Stimulated activated CD8-positive, alpha-beta memory T cell treated with anti-CD3 and anti-CD28 coated beads, Interleukin-4, amount 100 ng/mL, for 1 hour (primary cell): ENCODE measurements at places on chromosomes 1 and 21.

DNA sequence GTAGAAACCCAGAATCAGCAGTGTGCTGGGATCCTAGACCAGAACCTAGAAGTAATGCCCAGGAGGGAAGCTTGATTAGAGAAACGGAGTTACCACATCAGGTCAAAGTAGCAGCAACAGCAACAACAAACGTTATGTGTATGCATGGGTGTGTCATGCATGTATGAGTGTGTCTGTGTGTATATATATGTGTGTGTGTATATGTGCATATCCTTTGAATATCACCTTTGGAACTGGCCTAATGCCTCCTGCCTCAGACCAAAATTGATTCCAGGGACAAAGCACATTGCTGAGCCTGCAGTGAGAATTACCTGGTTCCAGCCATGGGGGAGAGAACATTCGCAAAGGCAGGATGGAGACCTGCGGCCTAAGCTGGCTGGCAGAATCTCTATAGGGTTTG is 55.9 kb downstream of the MAP10 start:
- no peak for DNase-seq

DNA sequence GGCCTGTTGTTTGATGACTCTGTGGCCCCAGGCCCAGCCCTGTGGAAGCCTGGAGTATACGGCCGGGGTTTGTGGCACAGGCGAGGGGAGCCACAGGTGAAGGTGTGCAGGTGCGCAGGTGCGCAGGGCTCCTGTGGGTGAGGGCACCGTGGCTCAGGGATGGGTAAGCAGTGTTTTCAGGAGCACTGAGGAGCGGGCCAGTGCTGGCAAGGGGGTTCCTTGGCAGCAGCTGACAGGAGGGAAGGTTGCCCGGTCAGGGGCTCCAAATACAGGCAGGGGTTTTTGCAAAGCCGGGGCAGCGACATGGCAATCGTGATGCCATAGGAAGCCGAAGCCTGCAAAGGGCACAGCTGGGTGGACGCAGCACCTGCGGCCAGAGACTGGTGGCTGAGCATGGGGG is 20.7 kb downstream of the AGPAT3 start:
- no peak for DNase-seq

DNA sequence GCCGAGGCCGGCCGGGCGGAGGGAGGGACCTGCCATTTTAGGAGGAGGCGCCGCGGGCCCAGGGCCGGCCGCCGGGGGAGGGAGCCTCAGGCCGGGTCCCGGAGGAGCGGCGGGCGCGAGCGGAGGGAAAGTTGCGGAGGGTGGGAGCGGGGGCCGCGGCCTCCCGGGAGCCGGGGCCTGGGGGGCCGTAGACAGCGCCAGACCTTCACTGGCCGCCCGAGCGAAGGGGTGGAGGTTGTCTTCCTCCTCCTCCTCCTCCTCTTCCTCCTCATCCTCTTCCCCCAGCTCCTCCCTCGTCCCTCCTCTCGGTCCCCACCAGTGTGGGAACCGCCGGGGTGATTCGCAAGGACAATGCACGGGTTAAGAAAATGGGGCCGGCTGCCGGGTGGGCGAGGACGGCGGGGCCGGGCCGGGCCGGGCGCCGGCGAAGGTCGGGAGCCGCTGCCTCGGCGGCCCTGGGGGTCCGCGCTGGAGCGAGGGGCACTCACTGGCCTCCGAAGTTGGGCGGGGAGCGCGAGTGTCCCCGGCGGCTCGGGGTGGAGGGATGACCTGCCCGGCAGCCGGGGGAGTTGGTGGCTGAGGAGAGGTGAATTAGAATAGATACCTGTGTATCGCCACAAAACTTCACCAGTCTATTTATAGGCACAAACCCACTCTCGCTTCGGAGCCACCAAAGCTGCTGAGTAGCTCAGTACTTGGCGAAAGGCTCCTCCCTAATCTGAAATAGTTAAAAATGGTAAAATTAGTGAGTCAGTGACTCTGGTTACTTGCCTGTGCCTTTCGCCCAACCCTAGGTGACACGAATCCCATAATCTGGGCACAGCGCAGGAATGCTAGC is 1.3 kb downstream of the DYRK1A start:
- DNase-seq: no peak

DNA sequence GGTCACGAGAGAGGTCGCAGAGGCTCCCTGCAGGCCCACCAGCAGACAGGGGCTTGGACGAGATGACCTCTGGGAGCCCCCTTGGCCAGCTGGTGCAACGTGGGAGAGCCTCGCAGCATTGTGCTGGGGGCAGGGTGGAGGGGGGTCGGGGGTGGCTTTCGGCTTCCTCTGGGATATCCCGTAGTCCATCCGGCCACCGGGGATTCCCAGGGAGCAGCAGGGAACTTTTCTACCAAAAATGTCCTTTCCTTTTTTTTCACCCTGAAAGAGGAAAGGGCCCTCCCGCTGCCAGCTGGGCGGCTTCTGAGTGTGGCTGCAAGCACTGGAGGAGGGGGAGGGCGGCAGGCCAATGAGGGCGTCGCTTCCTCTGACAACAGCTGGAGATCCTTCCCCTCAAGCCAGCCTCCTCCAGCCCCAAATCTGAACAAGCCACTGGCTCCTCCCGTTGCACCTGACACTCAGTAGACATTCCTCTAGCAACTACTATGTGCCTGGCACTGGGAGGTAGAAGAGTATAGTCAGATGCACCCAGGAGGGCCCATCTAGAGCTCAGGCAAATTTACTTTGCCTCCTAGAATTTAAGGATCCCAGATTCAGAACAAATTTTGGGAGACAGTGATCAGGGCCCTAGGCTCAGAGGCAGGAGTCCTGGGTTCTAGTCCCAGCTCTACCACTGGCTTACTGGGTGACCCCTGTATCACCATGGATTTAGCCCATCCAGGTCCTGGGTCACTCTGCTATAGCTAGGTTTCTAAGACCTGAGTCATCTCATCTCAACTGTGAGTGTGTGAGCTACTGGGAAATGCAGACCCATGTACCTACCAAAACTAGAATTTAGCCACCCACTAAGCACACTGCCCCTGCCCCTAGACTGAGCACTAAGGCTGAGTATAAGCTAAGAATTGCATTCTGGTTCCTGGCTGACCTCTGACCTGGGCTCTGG is 2.7 kb downstream of the MOB3C start:
- no peak for DNase-seq

GRCh38 chr1:58156124-58156468 is 390.4 kb downstream of the OMA1 start:
- no peak for DNase-seq

DNA sequence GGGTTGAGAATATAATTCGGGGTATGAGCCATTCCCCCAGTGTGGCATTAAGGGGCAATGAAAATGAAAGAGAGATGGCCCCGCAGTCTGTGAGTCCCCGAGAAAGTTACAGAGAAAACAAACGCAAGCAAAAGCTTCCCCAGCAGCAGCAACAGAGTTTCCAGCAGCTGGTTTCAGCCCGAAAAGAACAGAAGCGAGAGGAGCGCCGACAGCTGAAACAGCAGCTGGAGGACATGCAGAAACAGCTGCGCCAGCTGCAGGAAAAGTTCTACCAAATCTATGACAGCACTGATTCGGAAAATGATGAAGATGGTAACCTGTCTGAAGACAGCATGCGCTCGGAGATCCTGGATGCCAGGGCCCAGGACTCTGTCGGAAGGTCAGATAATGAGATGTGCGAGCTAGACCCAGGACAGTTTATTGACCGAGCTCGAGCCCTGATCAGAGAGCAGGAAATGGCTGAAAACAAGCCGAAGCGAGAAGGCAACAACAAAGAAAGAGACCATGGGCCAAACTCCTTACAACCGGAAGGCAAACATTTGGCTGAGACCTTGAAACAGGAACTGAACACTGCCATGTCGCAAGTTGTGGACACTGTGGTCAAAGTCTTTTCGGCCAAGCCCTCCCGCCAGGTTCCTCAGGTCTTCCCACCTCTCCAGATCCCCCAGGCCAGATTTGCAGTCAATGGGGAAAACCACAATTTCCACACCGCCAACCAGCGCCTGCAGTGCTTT is 9.4 kb downstream of the PROX1 start:
- DNase-seq: no peak

- no peak for DNase-seq
Measured at GRCh38 chr1:68955424-68955823, 458.5 kb upstream of the DEPDC1 start.

- DNase-seq: no peak
Measured at GRCh38 chr1:227391211-227391610, 72.9 kb upstream of the CDC42BPA start.

DNA sequence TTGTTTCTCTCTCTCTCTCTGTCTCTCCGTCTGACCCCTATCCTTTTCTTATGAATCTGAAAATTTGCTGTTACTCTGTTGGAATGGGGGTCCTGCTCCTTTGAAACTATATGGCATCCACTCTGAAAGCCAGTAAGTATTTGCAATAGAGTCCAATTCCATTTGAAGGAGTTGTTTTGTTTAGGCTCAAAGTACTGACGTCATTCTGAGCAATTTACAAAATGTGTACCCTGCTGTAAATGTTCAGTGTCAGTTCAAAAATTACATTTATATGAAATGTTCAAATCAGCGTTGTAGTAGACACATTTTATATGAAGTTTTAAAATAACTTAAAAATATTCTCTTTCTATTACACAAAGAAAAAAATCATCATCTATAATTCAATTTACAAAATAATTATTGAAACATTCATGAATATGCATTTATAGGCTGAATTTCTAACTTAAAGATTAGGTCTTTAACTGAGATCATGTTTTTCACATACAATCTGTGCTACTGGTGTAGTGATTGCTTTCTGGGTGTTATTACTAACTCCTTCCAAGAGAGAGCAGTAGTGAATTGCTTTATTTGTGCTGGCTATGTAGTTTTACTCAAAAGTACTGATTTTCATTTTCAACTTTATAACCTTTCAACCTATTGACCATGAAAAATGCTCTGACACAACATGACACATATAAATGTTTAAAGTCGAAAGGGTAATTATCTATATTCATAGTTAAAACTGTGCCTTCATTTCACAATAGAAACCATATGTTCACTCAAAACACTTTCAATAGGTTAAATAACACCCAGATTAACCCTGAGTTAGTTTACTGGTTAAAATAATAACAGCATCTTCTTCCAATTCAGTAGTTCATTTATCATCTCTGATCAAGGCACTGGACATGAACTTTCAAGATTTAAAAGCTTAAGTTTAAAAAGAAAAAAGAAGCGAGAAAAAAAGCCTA is 253.1 kb upstream of the ADGRL4 start:
- DNase-seq: no peak

GRCh38 chr1:34330061-34330460 is 153.4 kb downstream of the C1orf94 start:
- DNase-seq: no peak

DNA sequence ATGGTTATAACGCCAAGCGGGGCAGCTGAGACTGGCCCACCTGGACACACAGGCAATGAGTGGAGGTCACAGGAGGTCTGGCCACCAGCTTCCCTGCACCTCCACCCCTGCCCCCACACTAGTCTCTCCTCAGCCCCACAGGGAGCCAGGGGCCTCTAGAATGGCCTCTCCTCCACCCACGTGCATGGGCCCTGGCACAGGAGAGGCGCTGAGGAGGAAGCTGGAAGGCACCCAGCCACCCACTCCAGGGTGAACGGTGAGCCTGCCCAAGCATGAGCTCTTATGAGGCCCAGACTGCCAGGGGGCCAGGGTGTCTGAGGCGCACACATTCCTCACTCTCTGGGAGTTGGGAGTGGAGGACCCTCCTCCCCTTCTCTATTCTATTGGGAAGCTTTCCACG is 22.2 kb downstream of the LRP8 start:
- DNase-seq: no peak

GRCh38 chr21:29326914-29327554 is 28.3 kb downstream of the BACH1 start:
- no peak for DNase-seq

DNA sequence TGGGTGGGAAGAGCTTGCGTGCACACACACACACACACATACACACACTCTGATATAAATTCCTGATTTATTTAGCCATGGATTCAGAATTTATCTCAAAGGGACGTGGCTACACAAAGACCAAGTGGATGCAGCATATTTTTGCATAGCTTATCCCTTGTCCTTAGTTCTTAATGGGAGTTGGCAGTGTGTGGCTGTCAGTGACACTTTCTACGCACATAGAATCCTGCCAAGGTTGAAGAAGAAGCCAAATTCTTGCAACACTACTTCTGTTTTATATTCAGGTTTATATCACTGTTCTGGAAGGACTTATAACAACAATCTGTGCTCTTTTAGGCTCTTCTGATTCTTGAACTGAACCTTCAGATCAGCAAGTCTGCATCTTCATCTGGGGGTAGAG is 292.7 kb downstream of the CAMTA1 start:
- DNase-seq: no peak

DNA sequence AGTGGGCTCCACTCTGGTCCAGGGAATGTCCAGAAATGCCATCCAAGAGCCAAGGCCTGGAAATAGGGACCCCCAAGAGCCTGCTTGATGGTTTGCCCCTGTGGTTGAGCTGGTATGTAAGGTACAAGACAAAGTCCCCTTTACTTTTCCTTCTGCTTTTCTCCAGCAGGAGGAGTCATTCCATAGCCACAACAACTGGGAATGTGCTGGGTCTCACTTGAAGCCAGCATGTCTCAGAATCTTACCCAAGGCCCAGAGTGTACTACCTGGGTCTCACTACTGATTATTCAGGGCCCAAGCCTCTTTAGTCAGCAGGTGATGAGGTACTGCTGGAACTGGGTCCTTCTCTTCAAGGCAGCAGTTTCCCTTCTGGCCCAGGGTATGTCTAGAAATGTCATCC is 62.1 kb upstream of the CD55 start:
- no peak for DNase-seq

- DNase-seq: peak; percentile 47
Measured at GRCh38 chr1:11802973-11803885, 2.5 kb downstream of the MTHFR start.

- no peak for DNase-seq
Measured at GRCh38 chr1:221740369-221740992, 1.4 kb downstream of the DUSP10 start.

DNA sequence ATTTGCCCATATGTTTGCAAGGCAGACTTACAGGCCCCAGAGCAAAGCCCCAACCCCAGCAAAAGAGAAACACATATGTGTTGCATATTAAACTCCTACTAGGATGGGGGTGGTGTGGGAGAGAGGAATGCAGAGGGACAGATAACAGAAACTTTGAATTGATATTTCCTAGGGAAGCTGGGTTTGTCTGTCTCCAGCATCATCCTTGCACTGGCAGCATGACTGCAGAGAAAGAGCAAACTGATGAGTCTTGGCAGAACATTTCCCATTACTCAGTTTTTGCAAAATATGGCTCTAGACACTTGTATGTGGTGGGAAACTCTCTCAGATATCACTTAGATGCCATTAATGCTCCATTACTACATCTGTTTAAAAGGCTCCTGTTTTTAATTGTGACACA is 43.8 kb upstream of the MARK1 start:
- DNase-seq: no peak

DNA sequence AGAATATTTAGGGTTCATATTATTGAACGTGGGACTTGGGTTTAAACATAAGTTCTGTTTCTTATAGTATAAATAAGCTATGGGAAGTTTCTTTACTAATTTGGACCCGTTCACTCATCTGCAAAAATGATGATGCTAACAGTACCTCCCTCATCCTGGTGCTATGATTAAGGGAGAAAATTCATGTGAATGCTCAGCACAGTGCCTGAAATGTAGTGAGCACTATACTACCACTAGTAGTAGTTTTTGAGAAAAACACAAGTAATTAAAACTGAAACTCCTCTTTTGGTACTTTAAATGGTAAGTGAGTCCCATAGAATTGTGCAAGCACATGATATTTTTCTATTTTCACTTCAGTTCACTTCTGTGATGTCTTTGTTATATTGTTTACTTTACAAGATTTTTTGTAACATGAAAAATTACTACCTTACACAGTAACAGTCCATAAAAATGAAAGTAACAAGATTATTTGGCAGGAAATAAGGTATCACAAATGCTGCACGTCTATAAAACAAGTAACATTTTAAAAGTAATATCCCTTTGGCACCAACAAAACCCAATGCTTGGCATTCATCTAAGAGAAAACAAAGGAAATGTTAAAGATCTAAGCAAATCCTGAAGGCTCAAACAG is 11.3 kb upstream of the PTPRC start:
- DNase-seq: no peak
